ENCODE measurements at places on chromosomes 4 and X.

DNA sequence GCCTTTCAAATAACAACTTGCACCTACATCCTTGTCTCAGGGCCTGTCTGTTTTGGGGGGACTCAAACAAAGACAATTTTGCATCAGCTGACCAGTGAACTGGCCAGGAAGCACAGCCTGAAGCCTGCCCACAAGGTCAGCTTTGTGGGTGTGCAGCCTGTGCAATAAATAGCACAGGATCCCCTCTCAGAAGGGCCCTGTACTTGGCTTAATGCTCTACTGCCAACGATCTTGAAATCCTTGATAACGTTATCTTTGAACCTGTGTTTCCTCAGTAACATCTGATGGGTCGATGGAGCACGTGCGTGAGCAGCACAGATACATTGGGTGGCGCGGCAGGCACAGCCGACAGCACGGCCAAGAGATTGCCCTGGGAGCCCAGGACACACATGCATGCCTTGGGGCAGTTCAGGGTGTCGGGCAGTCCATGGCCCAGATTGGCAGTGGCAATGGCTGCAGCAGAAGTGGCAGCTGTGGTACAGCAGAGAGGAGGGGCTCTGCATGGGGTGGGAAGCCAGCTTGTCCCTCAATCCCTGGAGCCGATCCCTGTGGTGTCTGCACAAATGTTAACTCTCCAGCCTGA lies 58.8 kb upstream of the ATP6AP2 start:
- no peak for DNase-seq

GRCh38 chr4:107755841-107756356 lies 35.9 kb upstream of the PAPSS1 start:
- DNase-seq: no peak

DNA sequence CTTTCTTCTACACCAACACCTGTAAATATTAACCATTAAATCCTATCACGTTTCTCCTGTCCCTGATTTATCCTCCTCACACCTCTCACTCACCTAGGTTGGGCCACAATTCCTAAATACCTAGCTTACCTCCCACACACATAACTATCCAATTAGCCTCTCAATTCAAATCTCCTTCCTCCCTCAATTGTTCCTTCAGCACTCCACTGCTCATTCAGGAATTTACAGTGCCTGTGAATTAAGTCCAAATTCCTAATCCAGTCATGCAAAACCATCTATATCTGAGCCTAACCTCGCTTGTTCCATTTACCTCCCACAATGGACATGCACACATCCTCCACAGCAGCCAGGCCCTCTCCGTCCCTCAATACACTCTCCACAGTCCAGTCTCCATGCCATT lies 17.5 kb downstream of the ANXA5 start:
- DNase-seq: no peak

GRCh38 chr4:141914746-141915145 lies 278.4 kb downstream of the IL15 start:
- DNase-seq: no peak

DNA sequence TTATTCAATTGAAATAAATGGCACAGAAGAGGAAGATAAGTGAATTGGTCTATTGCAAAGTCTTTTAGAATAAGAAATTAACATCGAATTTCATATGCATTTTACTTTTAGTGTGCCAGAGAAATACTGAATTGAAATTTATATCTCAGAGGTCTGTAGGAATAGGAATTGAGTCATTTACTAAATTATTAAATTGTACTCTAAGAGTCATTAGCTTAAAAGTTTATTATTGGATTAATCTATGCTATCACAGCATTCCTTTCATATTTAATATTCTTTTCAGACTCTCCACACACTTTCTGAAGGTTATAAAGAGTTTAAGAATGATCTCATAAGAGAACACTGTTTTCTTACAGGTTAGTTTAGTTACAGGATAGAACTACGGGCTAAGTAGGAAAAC lies 2711.5 kb downstream of the ARAP2 start:
- no peak for DNase-seq

DNA sequence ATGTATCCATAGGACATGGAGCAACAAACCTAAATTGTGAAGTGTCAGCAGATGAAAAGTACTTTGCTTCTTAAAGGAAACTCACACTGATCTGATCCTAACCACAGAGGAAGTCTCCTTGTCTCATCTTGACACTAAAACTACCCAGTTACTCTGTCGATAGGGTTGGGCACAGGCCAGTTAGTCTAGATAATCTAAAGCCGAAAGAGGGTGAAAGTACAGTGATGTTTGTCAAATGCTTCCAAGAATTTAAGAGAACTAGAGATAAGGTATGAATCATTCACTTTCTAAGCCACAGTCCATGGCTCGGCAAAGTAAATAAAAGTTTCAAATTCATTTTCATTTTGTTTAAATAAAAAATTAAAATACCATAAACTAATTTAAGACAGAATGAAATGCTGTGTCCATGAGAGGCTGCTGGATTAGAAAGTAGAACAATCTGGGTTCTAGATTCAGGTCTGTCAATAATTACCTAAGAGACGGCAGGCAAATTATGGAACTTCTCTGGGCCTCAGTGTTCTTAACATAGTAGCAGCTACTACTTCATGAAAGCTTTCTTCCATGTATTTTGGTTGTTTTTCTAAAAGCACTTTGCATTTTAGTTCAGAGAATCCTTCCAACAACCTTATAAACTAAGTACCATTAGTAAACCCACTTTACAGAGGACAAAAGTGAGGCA lies 176.7 kb downstream of the LDB2 start:
- DNase-seq: no peak

GRCh38 chr4:90128961-90129495 lies 1.8 kb downstream of the CCSER1 start:
- DNase-seq: no peak

DNA sequence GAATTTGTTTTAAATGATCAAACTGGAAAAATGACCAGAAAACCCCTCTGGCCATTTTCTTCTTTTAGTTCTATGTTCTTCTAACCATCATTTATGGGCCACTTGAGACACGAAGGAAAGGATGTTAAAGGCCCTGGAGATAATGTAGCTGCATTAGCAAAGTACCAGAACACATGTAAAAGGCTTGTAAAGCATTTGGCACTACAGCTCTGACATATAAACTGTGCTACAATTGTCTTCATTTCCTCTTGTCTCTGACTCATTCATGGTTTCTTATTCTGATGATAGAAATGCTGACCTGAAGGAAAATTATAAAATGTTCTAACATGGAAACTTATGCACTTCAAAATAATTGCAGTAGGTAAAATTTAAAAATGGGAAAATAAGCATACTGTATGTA lies 388.7 kb downstream of the FAT4 start:
- DNase-seq: no peak

GRCh38 chr4:184706453-184706852 lies 27.4 kb downstream of the CENPU start:
- DNase-seq: no peak

All from CD4-positive, alpha-beta T cell treated with Interleukin-15 for 4 hours (primary cell).